ENCODE measurements at places on chromosomes 5 and 9.

DNA sequence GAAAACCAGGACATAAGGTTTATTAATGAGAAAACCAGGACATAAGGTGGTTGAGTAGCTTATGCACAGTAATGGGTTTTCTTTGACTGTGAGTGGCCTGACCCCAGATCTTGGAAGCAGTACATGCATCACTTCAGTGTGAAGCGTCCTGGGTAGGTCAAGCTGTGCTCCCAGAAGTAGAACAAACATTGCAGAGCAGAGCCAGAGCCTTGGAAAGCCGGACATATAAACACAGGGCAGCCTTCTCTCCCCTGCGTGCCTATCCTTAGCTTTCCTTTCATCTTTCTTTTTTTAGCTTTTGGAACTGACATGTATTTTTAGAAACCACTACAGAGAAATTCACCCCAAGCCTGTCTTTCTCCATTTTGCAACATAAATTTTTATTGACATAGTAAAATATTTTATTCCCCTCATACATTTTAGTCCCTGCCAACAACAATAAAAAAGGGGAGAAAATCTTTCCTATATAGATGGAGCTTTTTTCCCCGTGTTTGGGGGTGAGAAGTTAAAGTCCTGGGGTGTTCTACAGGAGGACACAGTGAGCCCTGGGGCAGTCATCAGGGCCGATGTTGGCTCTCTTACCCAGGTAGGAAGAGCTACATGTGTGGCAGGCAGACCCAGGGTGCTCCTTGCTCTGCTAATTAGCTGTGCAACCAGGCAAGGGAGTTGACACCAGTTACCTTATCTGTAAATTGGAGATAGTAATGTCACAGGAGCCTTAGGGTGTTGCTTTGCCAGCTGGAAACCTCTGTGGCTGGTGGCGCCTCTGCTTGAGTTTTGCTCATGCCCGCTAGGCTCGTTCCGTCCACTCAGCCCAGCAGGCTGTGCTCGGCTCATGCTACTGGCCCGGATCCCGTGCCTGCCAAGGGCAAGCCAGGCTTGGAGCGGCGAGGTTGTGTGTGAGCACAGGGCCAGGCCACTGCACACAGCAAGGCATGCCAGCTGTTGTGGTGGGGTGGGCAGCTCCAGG, 389.6 kb downstream of the KDM4C start:
- DNase-seq = no peak

DNA sequence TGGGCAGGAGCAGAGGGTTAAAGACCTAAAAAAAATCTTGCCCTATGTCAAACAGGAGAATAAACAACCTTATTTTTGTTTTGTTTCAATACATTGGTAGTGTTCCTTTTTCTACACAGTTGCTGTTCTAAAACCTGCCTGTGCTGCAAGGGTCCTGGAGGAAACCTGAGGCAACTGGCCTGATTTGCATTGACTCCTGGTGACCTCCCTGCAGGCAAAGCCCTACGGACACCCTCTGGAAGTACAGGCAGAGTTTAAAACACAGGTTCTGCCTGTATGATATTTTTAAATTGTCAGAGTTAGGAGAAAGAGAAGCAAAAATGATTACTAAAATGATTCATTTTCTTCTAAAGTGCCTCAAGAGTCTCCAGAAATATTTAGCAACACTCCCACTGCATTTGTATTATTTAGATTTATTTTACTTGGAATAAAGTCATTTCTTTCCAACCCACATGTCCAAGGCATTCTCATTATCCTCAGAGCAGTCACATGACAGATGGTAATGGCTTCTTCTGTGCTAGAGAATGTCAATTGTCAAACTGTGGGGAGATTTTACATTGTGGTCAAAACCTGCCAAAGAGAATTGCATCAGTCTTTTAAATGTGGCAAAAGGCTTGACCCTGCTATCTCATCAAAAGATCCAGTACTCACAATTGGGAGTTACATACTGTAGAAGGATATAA, 559.6 kb downstream of the CETN3 start:
- DNase-seq = no peak

DNA sequence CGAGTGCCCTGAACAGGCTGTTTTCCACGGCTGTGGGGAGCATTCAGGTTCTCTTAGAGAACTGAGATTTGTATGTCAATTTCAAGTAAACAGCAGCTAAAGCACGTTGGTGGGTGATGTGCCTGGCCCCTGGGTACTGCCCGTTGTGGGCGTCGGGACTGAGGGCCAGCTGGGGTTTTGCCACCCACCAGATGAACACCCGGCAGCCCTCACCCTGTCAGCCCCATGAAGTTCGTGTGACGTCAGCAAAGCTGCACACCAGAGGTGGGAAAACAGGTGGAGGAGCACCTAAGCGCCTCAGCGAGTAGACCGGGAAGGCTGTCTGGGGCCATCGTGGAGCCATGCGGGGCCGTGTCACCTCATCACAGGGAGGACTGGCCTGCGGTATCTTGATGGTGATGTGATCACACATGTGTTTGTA, 9.2 kb downstream of the CEP72 start:
- peak; percentile 12 for DNase-seq

DNA sequence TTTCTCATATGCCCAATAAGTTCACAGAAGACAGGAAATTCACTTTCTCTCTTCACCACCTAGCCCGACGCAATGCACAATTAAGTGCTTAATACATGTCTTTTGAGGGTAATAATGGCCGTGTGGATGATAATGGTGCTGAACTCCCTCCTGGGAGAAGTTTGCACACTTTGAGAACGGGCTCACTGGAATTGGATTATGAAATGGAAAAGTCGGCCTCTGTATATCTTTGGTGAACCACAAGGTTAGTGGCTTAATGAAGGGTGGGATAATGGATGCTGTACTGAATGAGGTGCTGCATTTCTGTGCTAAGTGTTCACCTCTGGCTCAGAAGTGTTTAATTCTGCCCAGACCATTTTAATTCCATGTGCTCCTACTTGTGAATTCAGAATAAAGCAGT, 207.5 kb downstream of the IRX2 start:
- no peak for DNase-seq

DNA sequence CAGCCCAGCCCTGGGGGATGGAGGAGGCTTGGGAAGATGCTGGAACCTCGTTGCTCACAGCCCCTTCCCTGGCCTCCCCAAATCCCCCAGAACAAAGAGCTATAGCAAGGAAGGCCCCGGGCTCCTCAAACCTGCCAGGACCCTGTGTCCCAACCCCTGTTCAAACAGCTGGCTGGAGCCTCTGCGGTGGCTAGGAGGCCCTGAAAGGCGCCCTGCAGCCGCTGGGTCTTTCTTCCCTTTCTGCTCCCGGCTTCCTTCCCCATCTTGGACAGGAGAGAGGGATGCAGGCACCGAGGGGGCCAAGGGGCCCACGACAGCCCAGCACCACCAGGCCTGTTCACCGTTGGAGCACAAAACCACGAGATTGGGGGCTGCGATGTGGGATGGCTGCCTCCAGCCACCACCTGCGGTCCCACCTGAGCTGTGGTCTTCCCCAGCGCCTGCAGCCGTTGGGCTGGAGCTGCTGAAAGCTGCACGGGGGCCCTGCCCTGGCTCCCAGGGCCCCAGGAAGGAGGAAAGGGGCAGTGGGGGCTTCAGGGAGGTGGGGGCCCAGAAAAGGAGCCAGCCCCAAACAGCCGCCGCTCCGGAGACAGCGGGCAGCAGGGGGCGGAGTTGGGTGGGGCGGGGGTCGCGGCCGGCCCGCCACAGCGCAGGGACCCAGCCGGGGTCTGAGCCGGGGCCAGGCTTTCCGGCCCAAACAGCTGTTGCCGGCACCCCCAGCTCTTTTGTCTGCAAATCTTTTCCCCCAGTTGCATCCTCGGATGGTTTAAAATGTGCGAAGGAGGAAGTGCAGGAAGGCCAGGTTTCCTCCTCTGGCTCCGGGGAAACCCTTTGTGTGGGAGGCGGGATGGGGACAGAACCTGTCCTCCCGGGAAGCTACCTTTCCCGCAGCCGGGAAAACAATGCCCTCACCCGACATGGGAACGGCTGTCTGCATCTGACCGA, 16.1 kb downstream of the NOTCH1 start:
- no peak for DNase-seq

GRCh38 chr9:137140151-137141012, 1.4 kb downstream of the GRIN1 start:
- no peak for DNase-seq

DNA sequence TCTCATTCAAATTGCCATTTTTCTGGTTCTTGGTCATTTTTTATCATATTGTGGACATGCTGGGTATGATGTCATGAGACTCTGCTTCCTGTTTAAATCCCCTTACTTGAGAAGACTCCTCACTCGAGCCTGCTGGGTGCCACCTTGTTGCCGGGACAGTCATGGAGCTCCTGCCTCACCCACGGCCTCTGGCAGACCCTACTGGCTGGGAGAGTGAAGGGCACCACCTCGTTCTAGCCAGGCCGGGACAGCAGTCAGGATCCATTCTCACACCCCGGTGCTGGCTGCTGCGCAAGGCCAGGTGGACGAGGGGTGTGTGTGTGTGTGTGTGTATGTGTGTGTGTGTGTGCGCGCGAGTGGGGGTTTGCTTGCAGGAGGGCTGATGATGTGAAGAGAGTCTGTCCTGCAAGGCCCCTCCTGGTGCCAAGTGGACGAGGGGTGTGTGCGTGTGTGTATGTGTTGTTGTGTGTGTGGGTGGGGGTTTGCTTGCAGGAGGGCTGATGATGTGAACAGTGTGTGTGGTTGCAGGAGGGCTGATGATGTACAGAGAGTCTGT, 4.4 kb downstream of the CEP72 start:
- DNase-seq = no peak
